Fibroblast of lung (primary cell): ENCODE measurements at places on chromosomes 5 and 9.

- peak; percentile 17 for DNase-seq
Observed at GRCh38 chr9:108609227-108609896, 246.4 kb downstream of the ACTL7B start.

- no peak for DNase-seq
Observed at GRCh38 chr9:76602199-76602598, 143.2 kb downstream of the GCNT1 start.

DNA sequence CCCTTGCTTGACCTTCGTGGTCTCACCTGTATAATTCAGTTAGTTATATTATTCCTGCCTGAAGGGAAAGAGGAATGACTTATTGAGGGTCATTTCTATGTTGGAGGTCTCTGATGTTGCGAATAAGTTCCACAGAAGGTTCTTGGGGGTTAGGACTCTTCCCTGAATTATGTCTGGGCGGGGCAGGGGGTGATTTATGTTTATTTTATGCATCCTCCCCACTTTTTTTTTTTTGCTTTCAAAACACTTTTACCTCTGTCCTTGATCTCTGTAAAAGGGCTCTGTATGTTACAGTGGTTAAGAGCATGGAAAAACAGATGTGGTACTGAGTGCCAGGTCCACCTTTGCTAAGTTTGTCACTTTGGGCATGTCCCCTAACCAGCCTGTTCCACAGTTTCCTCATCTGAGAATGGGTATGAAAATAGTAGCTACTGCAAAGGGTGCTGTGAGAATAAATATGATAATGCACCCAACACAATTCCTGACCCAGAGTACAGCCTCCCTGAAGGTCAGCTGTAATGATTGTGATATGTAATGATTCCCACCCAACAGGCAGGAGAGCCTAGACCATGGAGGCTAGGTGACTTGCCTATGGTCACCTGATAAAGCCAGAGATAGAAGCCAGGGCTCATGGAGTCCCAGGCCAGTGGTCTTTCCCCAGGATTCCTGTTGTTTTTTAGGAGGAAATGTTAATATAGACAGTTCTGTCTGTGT lies 54.8 kb downstream of the SLC22A5 start:
- DNase-seq = no peak

DNA sequence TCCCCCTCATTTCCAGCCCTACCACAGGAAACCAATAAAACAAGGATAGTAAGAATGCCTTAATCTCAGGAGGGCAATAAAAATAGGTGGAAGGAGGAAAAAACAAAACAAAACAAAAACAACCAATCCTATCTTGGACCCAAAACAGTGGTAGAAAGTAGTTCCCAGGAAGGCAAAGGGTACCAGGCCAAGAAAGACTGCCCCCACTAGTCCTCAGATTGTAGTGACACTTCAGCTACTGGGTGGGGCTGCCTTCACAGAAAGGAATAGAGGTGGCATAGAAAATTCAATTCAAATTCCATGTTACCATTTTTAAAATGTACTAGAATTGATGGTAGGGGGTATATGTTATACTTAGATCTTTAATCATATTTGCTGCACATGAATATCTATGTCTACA lies 59.3 kb downstream of the DPYSL3 start:
- DNase-seq = no peak

GRCh38 chr5:179430193-179431175 lies 85.2 kb upstream of the ADAMTS2 start:
- DNase-seq = no peak

- no peak for DNase-seq
Observed at GRCh38 chr5:29796013-29796412, 1397.5 kb upstream of the CDH6 start.

- no peak for DNase-seq
Observed at GRCh38 chr5:163563880-163564279, 58.5 kb downstream of the MAT2B start.

DNA sequence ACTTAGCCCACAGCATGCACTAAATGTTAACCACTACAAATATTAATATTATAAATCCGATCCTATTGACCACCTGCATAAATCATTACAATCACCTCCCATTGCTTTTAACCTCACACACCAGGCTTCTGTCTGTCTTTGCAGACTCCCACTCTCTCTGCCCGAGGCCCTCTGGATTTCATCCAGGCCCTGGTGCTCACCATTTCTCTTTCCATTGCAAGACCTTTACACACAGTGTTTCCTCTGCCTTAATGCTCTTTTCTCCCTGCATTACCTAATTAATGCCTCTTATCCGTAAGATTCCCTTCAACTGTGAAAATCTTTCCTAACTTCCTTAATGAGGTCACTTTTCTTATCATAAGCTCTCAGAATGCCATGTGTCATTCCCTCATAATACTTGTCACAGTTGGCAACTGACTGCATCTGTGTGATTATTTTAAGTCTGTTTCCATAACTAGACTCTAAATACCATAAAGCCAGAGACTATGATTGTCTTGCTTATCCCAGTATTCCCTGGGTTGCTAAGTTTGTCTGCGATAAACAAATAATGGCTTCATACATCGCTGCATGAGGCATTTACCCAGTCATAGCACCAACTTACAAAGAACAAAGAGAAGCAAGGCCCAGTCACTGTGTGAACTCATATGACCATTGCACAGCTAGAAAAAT lies 155.1 kb downstream of the CCDC192 start:
- no peak for DNase-seq

- no peak for DNase-seq
Observed at GRCh38 chr5:94911276-94911675, 292.8 kb downstream of the SLF1 start.

GRCh38 chr9:36008774-36009300 lies 27.9 kb upstream of the RECK start:
- DNase-seq = peak; percentile 45

DNA sequence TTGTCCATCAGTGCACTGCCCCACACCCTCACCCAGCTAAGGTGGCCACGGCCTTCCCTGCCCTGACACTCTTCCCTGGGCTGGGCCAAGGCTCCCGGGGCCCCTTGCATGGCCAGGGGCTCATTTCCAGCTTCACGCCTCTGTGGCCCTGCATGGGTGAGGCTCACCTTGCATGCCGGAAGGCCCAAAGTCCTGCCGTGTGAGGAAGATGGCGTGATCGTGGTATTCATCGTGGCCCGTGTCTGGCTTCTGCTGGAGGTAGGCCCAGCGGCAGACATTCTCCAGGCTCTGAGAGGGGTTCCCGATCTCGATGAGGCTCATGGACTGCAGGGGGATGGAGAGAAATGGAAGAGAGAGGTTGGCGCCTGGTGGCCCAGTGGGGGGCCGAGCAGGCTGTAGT lies 98.4 kb downstream of the ZNF354C start:
- no peak for DNase-seq

DNA sequence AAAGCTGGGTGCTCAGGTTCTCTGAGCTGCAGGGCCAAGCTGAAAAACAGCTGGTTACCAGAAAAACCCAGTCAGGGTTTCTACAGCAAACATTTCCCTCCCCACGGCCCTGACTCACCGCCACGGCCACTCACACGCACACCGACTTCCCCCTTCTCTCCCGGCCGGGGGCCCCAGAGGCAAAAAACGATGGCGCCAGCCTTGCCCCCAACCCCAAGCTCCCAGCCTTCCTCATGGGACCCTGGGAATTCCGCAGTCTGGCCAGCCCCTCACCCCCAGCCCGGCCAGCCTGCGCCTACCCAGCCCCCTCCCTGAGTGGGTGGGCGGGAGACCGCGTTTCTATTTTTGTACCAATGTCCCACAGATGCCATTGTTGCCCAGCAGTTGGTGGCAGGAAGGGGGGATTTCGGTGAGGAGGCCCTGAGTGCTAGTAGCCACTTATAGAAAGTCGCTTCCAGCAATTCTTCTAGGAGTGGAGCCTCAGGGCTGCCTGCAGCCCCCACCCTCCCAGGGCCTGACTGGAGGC lies 18.4 kb downstream of the ENG start:
- DNase-seq = peak; percentile 62
